D341Med (cell line): ENCODE measurements at places on chromosomes 1 and 21.
A peak's percentile ranks its signal among the peaks of the same experiment; 100 is the strongest.

- DNase-seq = no peak
Observed at GRCh38 chr1:53162621-53163020, 20.2 kb upstream of the SLC1A7 start.

- DNase-seq = no peak
Observed at GRCh38 chr1:11134251-11134897, 34.7 kb upstream of the EXOSC10 start.

- DNase-seq = no peak
Observed at GRCh38 chr1:91335603-91336002, 69.0 kb downstream of the HFM1 start.

- DNase-seq = no peak
Observed at GRCh38 chr1:169129109-169129784, 22.8 kb downstream of the ATP1B1 start.

- peak; percentile 50 for DNase-seq
Observed at GRCh38 chr21:20999659-21000058, 1.4 kb downstream of the NCAM2 start.

DNA sequence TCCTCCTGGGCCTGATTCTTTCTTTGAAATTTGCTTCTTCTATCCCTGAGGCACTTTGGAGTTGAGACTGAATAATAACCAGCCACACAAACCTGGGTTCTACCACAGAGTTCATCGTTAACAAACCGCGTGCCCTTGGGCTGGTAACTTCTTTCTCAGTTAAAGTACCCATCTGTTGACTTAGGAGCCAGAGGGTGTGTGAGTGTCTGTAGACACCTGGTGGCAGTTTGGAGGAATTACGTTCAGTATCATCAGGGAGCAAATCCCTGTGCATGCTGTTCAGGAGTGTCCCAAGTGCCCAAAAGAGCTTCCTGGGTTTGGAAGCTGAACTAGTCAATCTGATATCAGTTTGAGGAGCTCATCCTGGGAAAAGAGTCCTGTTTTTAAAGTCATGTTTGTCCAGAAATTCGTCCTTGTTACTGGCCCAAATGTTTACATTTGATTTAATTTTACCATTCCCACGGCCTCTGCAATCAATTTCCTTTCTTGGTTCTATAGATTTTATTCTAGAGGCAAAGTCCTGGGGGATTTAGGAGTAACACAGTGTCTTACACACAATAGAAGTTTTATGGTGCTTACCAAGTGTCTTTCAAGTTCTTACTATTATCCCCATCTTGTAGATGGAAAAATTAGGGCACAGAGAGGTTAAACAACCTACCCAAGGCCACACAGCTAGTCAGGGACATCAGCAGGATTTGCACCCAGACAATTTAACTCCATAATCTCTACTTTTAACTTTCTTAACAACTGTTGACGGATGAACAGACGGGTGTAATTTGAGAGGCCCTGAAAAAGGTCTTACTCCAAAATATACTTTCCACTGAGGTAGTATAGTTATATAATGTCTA lies 26.7 kb upstream of the RPTN start:
- DNase-seq = peak; percentile 65
